ENCODE measurements at places on chromosomes 13 and 19. TPM values are rescaled to one million over a fixed set of nuclear protein-coding genes. Genes with fewer than 3 reads are reported as not detected.

GRCh38 chr13:99989276-99990125, 7.9 kb downstream of the ZIC2 start:
- DNase-seq: no peak

Gene PSG4
- total RNA-seq: not detected

GRCh38 chr13:26220575-26220974, 1.5 kb downstream of the RNF6 start:
- no peak for DNase-seq

GRCh38 chr19:49614096-49614833, 23.3 kb downstream of the PRR12 start:
- no peak for DNase-seq

GRCh38 chr13:30718661-30719524, 16.4 kb upstream of the ALOX5AP start:
- no peak for DNase-seq

DNA sequence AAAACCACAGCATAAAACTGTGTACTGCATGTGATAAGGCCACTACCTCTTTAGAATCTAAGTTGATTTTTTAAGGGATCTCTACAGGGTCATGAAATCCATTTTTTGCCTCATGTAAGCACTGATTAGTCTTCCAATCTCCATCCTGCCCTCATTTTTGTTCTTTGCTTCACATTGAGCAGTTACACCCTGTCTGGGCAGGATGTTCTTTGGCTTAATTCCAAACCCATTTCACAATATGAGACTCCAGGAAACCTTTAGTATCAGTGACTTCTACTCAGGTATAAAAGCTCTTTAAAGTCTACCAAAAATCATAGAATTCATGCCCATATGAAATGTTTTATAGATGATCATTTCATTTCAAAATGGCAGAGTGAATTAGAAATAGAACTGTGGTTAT, 592.6 kb downstream of the TBC1D4 start:
- no peak for DNase-seq

DNA sequence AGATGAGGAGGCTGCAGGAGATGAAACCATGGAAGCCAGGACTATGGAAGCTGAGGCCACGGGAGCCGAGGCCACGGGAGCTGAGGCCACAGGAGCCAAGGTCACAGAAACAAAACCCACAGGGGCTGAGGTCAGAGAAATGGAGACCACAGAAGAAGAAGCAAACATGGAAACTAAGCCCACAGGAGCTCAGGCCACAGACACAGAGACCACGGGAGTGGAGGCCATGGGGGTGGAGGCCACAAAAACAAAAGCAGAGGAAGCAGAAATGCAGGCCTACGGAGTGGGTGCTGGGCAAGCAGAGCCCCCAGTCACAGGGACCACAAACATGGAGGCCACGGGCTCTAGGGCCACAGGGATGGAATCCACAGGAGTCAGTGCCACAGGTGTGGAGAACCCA, 12.5 kb upstream of the EBI3 start:
- no peak for DNase-seq

DNA sequence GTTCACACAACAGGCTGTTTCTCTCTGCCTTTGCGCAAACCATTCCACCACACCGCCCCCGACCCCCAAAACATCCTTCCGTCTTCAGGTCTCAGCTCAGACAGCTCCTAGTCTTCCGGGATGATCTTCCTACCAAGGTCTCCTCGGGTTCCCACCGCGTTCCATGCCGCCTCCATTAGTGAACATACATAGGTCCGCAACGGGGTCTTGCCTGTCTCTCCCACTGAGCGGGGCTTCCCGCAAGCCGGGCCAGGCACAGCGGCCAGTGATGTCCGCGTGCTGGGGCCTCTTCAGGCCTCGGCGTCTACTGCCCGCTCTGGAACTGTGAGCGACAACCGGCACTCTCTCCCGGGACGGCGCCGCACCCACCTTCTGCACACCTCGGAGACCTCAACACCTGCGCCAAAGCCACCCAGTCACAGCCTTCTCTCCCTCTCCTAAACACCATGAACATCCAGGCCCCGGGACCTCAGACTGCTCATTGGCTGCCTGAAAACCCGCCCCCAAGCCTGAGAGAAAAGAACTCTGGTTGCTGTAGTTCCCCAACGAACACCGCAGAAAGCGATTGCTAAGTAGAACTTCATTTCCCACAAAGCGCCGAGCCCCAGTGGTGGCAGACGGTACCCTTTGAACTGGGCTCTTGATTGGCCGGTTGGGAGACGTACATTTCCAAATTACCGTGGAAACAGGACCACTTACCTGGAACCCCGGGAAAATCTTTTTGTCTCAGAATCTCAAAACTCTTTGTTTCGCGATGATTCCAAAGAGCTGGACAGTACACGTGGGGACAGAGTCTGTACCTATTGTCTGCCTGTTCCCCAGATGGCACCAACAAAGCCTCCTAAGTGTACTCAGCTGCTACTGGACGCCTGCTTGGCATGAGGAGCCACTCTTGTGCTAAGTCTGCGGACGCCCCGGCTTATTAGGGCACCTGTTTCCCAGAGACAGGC, 9.5 kb downstream of the DYRK1B start:
- DNase-seq: peak; percentile 95

Gene OSCAR
- 5.0 TPM for total RNA-seq

GRCh38 chr13:75347457-75347856, 134.5 kb downstream of the TBC1D4 start:
- no peak for DNase-seq

DNA sequence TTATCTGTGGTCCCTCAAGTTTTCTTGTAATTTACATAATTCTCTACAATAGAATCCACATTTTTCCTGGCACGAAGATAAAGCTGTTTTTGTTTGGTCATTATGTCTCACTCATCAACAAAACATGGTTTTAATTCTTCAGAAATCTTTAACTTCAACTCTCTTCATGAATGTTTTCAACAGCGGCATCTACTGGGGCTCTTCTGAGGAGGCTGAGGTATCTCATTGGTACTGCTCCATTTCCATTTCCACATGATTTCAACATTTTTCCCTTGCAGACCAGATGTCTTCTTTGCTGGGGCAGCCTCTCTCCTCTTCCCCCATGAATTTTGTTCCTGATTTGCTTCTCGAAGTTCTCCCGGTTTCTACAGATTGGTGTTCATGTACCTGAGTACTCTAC, 5.8 kb upstream of the KBTBD7 start:
- no peak for DNase-seq

- DNase-seq: no peak
These were observed 1.2 kb downstream of the PTPRS start for GRCh38 chr19:5339198-5339949.

Gene FLT3LG
- 12.0 TPM for total RNA-seq

- no peak for DNase-seq
These were observed 323.6 kb downstream of the TDRD3 start for GRCh38 chr13:60720590-60720989.

Gene CSNK1A1L
- total RNA-seq: not detected

Gene CAMSAP3
- total RNA-seq: not detected

- no peak for DNase-seq
These were observed 19.9 kb downstream of the LMTK3 start for GRCh38 chr19:48491793-48492123.

GRCh38 chr13:43469791-43470190, 317.0 kb downstream of the ENOX1 start:
- no peak for DNase-seq

- DNase-seq: no peak
These were observed 204.3 kb upstream of the IPO5 start for GRCh38 chr13:97749174-97749573.

Gene MBD3L3
- total RNA-seq: not detected

- DNase-seq: peak; percentile 85
These were observed at the start of gene LACC1 for GRCh38 chr13:43879755-43880181. TSS of gene LACC1 (plus strand) at chr13:43879904. CDS start at chr13:43880986, 1,082 bp downstream.

GRCh38 chr13:59680429-59681024, 483.2 kb downstream of the DIAPH3 start:
- DNase-seq: no peak

Gene NKPD1
- not detected for total RNA-seq

- peak; percentile 57 for DNase-seq
These were observed 168.2 kb downstream of the TEX29 start for GRCh38 chr13:111488486-111489132.

Gene DDX49
- total RNA-seq: 28.8 TPM

DNA sequence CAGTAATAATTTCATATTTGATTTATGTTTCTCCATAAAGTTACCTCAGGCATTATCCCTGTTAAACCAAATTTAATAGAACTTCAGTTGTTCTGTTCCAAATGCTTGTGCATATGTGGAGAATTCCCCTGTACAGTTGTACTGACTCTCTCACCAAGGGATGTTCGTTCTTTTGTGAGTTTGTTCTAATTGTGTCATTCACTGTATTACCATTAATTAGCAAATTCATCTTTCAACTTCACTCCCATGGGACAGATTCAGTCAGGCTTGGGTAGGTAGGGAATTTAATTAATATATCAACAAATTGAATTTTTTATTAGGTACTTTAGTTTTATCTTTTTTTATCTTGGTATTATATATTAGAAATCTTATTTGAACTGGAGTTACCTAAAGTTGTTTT, 265.4 kb downstream of the DCT start:
- no peak for DNase-seq

Gene MAMSTR
- 1.1 TPM for total RNA-seq

DNA sequence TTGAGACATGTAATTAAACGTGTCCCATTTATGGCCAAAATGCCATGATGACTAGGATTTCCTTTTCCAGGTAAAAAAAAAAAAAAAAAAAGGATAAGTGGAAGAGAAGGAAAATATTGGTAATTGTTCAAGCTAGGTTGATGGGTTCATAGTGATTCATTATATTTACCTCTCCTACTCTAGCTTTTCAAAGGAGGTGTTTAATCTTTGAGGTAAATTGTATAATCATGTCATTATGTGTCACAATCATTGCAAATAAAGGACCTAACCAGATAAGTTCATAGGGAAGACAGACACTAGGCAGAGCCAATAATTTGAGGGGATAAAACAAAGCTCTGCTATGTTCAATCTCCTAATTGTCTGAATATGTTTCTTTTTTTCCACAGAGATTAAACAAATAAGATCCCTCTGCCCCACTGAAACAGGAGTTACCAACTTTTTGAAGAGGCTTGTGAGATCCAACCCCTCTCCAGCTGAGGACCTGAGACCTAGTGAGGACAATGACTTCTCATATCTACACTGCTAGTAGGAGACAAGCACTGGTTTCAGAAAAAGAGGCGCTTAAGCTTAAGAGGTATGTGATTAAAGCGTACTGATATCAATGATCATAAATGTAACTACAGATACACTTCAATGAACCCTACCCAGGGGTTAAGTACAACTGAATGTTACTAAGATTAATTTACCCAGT, 61.4 kb downstream of the USP12 start:
- no peak for DNase-seq

- DNase-seq: no peak
These were observed 162.1 kb upstream of the TMTC4 start for GRCh38 chr13:100836711-100837110.

Gene ZNF222
- 4.1 TPM for total RNA-seq

GRCh38 chr13:28655561-28655960, 3.4 kb upstream of the POMP start:
- no peak for DNase-seq

- DNase-seq: no peak
These were observed 26.8 kb upstream of the CEACAM21 start for GRCh38 chr19:41548954-41549688.

- peak; percentile 62 for DNase-seq
These were observed 35.6 kb downstream of the ATP11A start for GRCh38 chr13:112725346-112726015.

GRCh38 chr13:99617474-99618255, 116.4 kb downstream of the TM9SF2 start:
- DNase-seq: no peak

DNA sequence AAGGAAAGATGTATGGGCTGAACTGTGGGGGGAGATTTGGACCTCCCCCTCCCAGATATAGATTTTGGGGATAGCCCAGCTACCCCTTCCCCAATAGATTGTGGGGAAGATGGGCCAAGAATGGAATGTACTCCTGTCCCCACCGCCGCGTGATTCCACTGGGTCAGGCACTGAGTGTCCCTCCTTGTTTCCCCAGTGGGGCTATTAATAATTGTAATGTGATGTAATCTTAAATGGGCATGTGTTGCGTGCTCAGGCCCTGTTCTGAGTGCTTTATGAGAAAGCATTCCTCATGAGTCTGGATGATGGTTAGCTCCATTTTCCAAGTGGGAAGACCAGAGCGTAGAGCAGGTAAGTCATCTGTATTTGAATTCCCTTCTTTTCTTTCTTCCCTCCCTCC, 1.4 kb downstream of the PSMD8 start:
- no peak for DNase-seq

DNA sequence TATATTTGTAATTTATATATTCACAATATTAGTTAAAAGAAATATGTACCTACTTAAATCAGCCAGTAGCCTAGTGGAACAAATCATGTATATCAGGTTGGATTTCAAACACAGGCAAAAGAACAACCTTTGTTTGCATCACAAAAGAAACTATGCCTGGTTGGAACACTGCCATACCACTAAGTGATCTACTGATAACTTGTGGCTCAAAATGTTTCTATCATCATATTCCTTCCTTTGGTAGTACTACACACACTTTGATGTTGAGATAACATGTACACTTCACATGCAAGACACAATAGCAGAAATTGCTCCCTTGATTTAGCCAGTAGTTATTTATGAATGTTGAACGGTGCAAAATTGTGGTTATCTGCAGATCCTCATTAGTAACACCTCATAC, 146.0 kb upstream of the GPC6 start:
- no peak for DNase-seq

DNA sequence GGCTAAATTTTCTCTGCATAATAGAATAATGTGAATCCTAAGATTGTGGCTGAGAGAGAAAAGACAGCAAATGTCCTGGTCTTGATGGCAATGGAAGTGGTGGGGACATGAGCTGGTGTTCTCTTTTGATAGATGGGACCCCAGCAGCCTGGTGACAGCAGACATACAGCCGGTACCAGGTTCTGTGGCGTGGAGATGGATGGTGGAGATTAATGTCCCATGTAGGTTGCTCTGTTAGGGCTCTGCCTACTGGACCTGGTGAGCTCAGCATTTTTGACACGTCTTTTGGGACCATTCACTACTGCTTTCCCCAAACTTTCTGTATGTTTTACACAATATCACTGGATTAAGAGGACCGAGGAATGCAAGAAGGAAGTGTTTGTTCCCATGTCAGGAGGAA, 8.2 kb upstream of the SIGLEC14 start:
- DNase-seq: no peak

GRCh38 chr19:19137556-19138108, 646 bp downstream of the TMEM161A start:
- no peak for DNase-seq

DNA sequence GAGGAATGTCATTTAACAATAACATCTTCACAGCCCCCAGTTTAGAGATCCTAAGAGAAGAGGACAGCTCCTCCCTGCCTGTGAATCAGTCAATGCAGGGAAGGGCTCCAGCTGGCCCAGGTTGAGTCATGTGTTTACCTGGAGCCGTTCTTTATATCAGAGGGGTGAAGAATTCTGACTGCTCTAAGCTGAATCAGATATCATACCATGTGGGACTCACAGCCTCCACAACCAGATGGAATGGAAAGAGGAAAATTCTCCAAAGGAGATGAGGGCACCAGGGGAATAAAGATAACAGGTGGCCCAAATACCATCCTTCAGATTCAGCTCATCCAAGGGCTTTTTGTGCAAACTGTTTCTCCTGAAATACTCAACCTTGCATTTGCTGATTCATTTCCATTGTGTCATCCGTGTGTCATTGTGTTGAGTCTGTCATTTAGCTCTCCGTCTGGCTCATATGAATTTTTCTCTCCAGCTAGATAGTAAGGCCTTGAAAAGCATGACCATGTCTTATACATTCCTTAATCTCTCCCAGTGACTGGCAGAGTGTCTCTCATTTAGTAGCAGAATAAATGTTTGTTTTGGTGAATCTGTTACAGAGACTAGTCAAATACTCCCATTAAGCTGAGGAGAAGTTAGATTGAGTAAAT, 217.9 kb downstream of the RFC3 start:
- DNase-seq: no peak

Gene ZNF492
- 0.23 TPM for total RNA-seq
